ENCODE measurements at places on chromosomes 3 and 15.

GRCh38 chr3:33360136-33360825, 79.9 kb downstream of the UBP1 start:
- no peak for DNase-seq

GRCh38 chr15:52893338-52893737, 103.2 kb upstream of the ONECUT1 start:
- no peak for DNase-seq

DNA sequence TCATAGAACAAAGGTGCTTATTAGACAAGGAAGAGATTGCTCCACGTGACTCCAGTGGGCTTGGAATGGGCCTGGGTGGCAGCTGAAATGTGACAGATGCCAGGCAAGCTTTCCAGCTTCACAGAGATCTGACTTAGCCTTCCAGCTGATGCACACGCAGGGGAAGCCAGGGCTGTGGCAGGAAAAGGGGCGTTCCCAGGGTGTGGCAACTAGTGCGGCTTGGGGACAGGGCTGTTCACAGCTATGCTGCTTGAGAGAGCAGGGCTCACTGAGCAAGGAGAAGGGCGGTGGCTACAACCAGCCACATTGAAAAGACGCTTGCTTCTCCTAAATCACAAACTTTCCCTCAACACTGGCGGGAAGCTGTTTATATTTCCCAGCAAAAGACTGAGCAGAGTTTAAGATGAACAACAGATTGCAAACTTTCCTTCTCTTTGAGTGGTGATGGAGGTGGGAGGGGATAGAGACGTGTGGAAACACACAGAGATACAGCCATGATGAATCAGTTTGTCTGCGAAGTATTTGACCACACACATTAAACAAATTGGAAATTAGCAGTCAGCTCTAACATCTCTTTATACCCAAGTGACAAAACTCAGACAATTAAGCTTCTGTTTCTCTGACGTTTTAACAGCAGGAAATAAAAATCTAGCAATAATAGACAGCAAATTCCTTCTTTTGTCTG, 127.5 kb downstream of the BDH1 start:
- no peak for DNase-seq

DNA sequence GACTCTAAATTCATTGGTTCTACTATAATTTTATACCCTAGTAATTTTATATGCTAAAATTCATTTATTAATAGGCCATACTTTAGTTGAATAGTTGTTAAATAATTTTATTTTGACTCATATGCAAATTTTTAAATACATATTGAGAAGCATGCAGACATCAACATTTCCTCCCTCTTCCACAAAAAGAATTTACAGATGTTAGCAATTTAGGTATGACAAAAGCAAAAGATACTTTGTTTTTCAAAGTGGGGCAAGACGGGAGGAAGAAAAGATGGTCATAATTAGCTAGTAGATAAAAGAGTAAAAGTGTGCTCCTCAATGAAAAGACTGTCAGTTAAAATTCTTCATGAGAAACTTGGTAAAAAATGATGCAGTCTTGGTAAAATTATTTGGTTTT, 148.9 kb upstream of the TSPAN3 start:
- DNase-seq: no peak

GRCh38 chr3:36416599-36416998, 36.3 kb downstream of the STAC start:
- no peak for DNase-seq

GRCh38 chr15:88664151-88664778, 25.4 kb downstream of the ISG20 start:
- no peak for DNase-seq

DNA sequence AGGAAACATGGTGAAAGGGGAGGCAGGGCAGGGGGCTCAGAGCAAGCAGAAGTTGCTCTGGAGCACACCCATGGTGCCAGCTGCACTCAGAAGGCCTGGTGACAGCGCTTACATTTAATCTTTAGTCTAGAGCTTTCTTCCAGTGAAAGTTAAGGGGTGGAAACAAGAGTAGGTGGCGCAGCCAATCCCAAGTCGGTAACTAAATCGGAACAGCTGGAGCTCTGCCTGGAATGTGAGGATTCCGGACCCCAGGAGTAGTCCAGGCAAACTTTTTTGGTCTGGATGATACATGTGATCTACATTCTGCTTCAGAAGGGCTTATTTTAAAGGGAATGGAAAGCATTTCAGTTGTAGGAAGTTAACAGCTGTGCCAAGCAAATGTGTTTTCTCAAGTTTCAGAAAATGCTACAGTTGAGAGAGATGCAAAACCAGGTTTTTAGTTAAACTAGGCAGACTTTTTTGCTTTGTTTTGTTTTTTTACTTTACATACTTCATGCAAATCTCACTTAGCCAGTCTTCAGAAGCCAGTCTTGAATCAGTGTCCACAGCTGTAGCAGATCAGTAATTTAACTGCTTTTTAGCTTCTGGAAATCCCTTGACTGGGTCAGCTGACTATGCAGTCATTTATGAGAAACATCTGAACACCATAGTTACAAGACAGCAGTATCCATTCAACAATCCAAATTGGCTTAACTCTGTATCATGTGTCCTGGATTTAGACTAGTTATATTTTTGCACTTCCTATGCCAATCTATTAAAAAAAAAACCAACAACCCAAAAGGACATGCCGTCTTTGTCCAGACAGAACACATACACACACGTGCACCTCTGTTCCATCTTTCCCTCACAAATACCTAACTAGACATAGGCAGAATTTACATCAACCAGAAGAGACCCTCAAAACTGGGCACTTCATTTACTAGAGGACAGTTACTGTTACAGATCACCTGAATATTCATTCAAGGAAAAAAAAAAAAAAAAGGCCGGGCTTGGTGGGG, 33.2 kb downstream of the ZNF106 start:
- no peak for DNase-seq

- DNase-seq: no peak
Measured at GRCh38 chr3:127001486-127002194, 18.7 kb downstream of the PLXNA1 start.

- DNase-seq: no peak
Measured at GRCh38 chr3:116298151-116298550, 147.1 kb downstream of the LSAMP start.

DNA sequence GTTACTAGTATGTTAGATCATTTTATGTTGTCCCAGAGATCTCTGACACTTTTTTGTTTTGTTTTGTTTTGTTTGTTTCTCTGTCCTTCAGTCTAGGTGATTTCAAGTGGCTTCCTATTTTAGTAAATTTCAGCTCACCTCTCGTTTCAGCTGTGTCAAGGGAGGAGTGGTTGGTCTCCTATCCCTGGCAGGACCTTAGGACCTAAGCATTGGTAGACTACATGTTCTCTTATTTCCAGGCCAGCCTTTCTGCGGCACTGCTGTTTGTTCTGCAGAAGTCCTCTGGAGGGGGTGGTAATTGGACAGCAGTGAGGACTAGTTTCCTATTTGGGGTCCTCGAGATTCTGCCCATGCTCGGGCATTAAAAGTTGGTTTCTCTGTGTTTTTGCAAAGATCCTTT, 31.8 kb downstream of the MGA start:
- no peak for DNase-seq

DNA sequence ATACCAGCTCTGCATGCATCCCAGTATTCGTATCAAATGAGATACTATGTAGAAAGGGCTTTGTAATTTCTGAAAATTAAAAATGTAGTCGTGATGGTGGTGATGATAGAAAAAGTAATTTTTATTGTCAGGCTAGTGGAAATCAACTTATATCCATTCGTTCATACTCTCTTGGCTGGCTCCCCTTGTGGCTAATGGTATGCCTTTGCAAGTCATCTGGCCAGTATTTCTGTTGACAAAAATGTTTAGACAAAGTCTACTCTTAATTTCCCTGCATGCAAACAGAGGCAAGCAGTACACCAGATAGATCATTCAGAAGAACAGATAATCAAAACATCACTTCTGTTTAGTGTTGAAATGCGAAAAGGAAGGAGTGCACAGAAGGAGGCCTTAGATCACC, 49.6 kb upstream of the DUT start:
- no peak for DNase-seq

DNA sequence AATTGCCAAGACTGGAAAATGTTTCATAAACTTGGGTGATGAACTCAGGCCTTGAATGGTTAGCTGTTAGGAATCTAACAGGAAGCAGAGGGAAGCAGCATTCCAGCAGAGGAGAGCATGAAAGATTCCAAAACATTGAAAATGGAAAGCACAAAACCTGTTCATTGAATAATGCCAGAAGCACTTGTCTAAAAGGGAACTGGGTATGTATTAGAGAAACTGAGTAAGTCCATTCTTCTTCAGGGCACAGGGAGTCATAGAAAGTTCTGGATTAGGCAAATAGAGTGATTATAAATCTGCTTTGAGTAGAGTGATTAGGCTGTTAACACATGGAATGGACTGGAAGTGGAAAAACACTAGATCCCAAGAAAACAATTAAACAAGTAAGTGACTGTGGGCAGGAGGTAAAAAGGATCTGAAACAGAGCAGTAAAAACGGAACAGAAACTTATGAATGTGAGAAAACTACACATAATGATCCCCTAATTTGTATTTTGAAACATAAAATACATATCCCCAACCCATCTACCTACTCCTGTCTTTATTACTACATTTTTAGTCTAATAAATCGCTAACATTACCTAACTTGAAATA, 343.4 kb downstream of the TBC1D5 start:
- no peak for DNase-seq

- DNase-seq: no peak
Measured at GRCh38 chr15:34038871-34039789, at the start of gene AVEN. TSS of gene AVEN (minus strand) at chr15:34039204. CDS start at chr15:34039046, 158 bp downstream.

- DNase-seq: no peak
Measured at GRCh38 chr3:157063926-157064325, 96.0 kb downstream of the CCNL1 start.

- DNase-seq: no peak
Measured at GRCh38 chr3:10996345-10997013, 3.9 kb downstream of the SLC6A1 start.

DNA sequence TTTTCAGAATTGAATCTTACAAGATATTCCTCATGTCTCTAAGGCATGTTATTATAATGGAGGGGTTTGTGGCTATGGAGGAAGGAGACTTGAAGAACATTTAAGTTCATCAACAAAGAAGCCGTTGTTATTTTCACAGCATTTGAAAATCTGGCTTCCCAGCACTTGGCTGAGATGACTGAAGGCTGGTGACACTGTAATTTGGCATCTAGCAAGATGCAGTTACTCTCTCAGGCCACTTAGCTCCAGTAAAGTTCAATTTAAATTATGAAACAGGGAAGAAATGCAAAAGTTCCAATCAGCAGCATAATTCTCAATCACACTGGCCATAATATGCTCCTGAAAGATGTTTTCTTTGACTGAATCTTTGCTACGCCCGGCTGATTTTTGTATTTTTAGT, 139.4 kb upstream of the NUDT16 start:
- DNase-seq: no peak

DNA sequence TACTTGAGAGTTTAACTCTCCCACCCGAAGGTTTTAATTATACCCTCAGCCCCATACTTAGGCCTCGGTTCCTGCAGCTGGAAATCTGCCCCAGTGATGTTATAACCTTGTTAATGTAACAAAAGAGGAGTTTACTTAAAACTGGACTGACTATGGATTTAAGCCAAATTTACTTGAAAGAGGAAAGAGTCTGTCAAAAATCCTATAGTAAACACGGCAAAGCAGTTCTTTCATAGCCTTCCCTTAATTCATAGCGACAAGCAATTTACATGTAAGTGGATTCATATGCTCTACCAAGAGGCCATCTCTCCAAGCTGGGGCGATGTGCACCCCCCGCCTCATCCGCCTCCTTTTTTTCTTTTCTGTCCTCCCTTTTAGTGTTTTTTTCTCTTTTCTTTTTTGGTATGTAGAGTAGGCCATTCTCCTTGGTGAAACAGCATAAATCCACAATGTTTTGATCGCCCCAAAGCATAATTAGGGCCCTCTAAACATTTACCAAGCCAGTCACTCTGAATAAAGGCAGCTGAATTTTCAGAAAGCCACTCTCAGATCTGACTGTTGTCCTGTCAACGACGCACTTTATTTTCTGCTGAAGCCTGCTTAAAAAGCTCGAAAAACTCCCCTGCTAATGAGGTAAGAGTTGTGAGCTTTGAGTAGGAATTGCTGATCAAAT, 373.1 kb upstream of the WNT5A start:
- no peak for DNase-seq

GRCh38 chr15:72599855-72600464, 54.5 kb upstream of the GOLGA6B start:
- DNase-seq: no peak

GRCh38 chr3:20055020-20055775, 15.0 kb downstream of the KAT2B start:
- no peak for DNase-seq

DNA sequence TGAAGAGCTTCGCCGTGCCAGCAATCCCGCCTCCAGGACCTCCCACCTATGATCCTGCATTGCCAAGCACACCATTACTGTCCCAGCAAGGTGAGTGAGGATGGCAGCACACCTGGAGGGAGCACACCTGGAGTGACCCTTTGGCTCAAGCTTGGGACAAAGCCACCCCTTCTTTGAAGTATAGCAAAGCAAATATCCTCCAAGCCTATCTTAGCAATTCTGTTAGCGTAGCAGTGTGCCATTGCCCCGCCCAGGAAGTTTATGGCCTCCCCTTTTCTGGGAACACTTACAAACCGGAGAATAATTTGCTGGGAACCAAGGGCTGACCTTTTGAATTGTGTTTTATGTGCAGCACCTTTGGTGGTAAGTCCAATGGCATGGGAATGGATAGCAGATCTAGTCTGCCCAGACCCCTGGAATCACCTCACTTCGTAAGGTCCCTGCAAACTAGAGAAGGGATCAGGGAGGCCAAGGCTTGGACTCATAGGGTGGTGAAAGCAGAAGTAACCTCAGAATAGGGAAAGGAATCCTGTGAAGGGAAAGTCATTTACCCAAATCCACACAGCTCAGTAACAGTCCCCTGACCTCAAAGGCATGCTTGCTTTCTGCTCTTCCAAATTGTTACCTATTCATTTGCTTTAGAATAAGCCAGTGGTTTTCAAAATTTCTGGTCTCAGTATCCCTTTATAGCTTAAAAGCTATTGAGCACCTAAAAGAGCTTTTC, 70.1 kb downstream of the HCN4 start:
- DNase-seq: no peak

GRCh38 chr15:77983091-77983707, 94.3 kb downstream of the TBC1D2B start:
- DNase-seq: no peak

- no peak for DNase-seq
Measured at GRCh38 chr3:4615750-4616149, 122.6 kb downstream of the ITPR1 start.

GRCh38 chr3:127697551-127698240, 24.9 kb downstream of the ABTB1 start:
- DNase-seq: peak; percentile 51

GRCh38 chr3:105473521-105474223, 107.0 kb downstream of the ALCAM start:
- no peak for DNase-seq

- DNase-seq: no peak
Measured at GRCh38 chr3:138418601-138419206, 15.7 kb upstream of the ESYT3 start.

All from GOT3 (cell line).